T-helper 22 cell (primary cell): ENCODE measurements at places on chromosomes 1 and 21.

DNA sequence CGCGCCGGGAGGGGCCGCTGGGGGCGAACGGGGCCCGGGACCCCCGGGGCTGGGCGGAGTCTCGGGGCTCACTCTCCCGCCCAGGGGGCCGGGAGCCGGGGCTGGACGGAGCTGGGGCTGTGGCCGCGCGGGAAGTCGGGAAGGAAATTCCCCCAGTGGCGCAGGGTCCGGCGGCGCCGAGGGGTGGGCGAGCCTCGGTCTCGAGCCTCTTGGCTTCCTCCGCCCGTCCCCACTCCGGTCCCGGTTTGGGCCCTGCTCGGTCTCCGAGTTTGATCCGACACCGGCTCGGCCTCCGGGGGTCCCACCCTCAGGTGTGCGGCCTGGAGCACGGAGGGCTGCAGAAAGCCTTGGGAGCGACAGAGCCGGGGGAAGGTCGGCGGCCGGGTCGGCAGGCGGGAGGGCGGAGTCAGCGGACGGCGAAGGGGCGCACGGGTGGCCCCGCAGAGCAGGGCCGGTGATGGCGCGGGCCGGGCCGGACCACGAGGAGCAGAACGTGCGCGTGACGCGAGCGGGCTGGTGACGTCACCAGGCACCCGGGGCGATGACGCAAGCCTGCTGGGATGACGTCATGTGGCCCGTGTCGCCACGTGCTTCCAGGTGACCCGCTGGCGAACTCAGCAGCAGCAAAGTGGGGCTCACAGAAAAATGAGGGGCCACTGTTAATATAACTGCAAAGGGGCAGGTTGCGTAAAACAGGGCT is 610 bp upstream of the HES4 start:
- DNase-seq: peak; percentile 57

GRCh38 chr21:14753466-14754258 is 207.5 kb upstream of the SAMSN1 start:
- no peak for DNase-seq

GRCh38 chr1:198082576-198082975 is 74.2 kb upstream of the NEK7 start:
- no peak for DNase-seq

GRCh38 chr1:56803561-56804156 is 15.5 kb downstream of the FYB2 start:
- no peak for DNase-seq

DNA sequence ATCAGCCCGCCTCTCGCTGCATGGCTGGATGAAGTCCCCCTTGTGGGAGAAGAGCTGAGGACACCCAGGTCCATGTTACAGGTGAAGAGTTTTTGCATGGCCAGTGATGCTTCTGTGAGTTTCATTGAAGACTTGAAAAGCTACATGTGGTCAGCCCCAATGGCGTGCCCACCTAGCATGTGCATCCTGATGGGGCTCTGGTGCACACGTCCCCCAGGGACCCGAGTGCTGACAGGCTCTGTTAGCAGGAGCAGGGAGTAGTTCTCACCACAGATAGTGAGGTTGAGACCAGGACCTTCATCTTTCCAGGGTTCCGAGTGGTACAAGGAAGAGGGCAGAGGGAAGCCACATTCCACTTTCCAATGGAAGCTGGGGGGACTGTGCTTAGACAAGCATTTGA is 184.8 kb upstream of the C1orf174 start:
- no peak for DNase-seq

DNA sequence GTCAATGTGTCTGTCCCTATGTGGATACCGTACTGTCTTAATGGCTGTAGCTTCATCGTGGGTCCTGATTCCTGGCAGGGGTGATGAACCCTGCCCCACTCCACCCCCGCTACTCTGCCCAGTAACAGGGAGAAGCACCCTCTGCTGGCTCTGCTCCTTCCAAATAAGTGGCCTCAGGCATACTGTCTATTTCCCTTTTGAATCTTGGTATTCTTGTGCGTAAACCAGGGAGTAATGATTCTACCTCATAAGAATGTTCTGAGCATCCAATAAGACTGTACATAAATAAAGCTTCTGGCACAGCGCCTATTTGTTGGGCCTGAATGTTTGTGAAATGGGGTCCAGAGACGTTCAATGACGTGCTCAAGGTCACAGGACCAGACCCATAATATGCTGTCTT is 35.2 kb upstream of the CTPS1 start:
- DNase-seq: no peak

DNA sequence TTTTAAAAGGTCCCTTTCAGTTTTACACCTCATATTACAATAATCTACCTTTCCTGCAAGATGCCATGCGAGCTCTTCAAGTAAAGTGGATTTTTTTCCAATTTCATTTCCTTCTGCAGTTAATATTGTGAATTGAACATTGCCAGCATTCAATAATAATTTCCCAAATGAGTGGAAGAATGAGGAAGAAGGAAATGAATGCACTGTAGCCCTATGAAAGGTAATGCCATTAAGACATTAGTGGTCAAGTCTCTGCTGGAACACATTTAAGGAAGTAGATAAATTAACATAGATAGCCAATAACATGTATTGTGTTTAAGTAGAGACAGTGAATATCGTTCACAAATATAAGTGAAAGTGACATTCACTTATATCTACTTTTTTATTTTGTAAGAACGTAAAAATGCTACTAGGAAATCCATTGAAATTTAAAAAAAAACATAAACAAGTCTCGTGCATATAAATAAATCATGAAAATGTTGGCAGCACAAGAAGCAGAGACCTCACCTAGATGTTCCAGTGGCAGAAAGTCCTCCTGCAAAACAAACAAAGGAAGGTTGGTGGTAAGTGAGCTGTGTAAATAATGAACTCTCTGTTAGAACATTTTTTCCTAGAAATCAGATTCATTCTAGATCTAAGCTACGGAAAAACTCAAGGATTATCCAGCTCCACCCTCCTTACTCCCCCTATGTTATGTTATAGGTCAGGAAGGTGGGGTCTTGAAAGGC is 17.7 kb downstream of the FCRL3 start:
- no peak for DNase-seq

DNA sequence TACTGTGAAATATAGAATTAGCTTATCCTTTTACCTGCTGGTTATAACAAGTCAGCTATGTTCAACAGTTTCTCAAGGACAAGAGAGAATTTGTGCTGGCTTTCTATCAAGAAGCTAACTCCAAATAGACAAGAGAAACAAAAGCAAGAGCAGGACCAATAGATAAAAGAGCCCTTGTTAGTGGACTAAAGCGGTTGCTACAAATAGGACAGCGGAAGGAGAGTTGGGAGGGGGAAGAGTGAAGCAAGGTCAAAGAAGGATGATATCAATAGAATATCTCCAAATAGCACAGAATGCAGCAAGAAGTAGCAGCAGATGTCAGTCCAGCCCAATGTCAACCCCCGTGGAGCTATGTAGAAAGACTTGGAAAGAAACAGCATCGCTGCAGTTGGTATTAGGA is 53.0 kb upstream of the AKT3 start:
- DNase-seq: no peak

DNA sequence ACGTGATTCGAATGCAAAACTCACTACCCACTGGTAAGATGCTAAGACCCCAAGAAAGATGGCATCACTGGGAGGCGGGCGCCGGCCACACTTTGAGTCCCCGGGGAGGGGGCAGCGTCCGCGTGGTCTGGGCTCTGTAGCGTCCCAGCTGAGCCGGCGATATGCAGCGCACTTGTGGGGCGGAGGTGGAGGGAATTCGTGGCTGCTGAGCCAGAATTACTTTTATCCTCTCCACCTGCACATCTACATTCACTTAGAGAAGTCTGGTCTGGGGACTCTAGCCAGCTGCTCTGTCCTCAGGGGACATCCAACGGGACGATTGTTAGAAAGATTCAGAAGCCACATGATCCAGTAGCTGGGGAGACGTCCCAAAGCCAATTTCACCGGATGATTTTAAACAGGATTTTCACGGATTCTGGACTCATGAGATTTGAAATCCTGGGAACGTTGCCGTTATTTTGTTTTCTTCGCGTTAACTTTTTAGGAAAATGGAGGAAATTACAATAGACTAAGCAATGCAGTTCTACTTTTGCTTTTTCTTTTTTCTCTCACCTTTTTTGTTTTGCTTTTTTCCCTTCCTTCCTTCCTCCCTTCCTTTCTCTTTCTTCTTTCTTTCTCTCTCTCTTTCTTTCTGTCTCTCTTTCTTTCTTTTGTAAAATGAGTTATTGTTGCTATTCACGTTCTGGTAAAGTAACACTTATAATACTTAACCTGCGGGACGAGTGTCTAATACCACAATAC is 1.3 kb downstream of the JAM2 start:
- DNase-seq: no peak

GRCh38 chr1:211327346-211327921 is 801 bp downstream of the TRAF5 start:
- DNase-seq: no peak

GRCh38 chr1:217526636-217527035 is 104.3 kb downstream of the GPATCH2 start:
- no peak for DNase-seq

- no peak for DNase-seq
Observed at GRCh38 chr21:43707462-43707861, 11.5 kb upstream of the PDXK start.

DNA sequence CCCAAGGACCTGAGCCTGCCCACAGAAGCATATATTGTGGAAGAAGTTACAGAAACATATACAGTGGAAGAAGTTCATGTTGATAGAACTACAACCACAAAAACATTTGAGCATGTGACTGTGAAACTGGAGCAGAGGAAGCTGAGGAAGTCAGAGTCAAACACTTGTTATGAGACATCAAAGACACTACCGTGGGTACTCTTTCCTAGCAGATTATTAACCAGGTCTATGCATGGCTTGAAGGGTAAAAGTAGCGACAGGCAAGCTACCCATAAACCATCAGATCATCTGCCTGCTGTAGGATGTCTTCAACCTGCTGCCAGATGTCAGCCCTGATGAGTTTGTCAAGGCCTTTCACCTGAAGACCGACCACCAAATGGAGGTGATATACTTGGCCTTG is 35.8 kb downstream of the IVNS1ABP start:
- DNase-seq: peak; percentile 12

- DNase-seq: no peak
Observed at GRCh38 chr1:246297279-246298265, 209.5 kb downstream of the SMYD3 start.

DNA sequence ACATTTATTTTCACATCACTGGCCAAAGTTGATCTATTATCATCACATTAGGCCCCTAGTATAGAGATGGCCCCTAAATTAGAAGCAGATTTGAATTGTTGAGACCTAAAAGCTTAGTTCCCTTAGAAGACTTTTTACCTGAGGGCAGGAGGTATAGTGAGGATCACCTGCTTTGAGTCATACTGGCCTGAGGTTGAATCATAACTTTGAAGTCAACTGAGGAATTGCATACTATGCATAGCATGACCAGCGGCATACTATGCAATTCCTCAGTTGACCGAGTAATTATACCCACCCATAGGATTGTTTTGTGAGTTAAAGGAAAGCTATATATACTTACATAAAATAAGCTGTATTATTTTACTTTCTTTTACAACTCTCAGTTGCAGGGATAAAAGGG is 50.3 kb upstream of the DPH5 start:
- DNase-seq: no peak

GRCh38 chr1:156342166-156342955 is 4.0 kb downstream of the TSACC start:
- no peak for DNase-seq

DNA sequence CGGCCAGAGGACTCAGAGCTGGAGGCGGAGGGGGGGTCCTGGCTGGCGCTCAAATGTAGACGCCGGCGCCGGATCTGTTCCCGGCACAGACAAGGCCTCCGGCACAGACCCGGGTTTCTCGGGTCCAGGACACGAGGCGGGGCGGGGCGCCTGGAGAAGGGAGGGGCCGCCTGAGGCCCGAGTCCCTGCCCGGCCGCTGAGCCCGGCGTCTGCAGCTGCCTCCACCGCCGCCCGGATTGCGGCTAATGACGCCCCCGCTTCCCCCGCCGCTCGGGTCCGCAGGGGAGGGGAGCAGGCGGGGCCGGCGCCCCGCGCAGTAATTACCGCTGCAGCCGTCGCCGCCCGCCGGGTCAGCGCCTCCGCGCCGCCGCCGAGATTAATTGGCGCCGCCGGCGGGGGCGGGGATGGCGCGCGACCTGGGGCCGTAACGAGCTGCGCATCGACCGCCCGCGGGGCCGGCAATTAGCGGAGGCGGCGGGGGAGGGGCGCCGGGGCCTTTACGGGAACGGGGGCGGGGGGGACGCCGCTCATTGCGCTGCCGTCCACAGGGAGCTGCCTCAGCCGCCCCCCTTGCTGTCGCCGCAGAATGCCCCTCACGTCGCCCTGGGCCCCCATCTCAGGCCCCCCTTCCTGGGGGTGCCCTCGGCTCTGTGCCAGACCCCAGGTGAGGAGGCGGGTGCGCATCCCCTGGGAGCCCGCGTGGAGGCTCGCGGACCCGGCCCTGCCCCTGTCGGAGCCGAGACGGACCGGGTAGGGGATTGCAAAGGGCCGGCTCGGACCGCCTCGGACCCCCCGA is 17.3 kb downstream of the NOC2L start:
- no peak for DNase-seq

DNA sequence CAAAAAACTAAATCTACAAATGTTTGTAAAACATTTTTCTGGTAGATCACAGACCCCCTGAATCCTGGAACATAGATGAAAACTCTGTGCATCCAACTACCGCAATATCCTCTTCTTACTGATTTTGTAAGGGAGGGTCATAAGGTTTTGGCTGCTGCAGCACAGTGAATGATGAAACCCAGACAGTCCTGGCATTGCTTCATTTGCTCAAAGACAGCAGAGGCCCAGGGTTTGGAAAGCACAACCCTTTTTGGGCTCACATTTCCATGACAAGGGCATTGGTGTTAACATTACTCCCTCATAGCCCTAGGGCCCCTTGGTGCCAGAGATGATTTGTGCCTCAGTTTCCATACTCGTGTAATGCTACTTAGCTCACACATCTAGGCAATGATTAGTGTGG is 51.2 kb downstream of the PLXNA2 start:
- DNase-seq: no peak

DNA sequence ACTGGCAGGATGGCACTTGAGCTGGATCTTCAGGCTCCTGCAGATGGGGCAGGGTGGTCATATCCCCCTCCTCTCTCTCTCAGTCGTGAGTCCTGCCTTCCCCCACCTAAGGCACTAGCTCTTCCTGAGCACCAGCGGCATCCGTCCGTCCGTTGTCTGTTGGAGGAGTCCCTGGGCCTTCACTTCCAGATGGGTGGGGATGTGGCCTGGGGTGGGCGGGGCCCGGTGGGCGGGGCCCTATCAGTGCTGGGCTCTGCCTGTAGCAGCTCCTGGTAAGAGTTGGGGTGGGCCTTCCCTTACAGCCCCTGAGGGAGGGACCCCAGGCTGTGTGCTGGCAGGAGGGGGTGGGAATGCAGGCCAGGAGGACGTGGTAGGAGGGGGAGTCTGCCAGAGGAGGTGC is 10.3 kb downstream of the LDLRAD2 start:
- DNase-seq: no peak
